ENCODE measurements at places on chromosomes 3 and 15.

- DNase-seq, result no peak
Measured at GRCh38 chr15:84834969-84835368, 17.8 kb downstream of the ALPK3 start.

- no peak for DNase-seq
Measured at GRCh38 chr15:90866161-90866715, 2.1 kb upstream of the FURIN start.

DNA sequence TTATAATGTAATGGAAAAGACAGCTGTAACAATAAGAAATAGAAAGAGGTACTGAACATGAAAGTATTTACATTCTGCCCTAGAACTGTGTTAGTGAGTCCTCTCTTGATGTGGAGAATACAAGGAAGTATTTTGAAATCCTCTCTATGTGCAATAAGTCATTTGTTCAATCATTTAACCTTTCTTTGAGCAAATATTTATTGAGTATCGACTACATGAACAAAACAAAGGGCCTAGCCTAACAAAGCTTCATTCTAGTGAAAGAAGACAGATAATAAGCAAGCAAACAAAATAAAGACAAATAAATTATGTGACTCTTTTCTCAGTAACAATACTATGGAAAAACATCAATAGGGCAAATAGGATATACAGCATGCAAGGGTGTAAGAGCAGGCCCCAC lies 354.9 kb upstream of the ATP11B start:
- DNase-seq, result no peak

DNA sequence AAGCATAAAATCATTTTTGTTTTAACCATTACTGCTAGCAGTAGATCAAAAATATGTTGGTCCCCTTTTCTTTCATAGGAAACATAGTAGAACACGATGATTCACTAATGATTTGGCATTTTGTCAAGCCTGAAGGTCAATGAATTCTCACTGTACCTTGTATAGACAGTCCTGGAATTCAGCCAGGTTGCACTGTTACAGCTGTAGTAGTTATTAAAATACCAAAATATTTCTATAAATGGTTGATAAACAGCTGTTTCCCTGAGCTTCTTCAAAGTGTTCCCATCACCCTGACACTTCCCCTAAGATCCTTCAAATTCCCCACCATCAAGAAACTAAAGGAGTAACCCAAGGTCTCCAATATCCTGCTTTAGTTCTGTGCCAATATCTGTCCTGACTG lies 200.9 kb downstream of the ATP8B4 start:
- DNase-seq, result no peak

GRCh38 chr3:188915127-188915526 lies 256.6 kb upstream of the TPRG1 start:
- no peak for DNase-seq

- DNase-seq, result no peak
Measured at GRCh38 chr15:77305953-77306352, 114.0 kb downstream of the PEAK1 start.

DNA sequence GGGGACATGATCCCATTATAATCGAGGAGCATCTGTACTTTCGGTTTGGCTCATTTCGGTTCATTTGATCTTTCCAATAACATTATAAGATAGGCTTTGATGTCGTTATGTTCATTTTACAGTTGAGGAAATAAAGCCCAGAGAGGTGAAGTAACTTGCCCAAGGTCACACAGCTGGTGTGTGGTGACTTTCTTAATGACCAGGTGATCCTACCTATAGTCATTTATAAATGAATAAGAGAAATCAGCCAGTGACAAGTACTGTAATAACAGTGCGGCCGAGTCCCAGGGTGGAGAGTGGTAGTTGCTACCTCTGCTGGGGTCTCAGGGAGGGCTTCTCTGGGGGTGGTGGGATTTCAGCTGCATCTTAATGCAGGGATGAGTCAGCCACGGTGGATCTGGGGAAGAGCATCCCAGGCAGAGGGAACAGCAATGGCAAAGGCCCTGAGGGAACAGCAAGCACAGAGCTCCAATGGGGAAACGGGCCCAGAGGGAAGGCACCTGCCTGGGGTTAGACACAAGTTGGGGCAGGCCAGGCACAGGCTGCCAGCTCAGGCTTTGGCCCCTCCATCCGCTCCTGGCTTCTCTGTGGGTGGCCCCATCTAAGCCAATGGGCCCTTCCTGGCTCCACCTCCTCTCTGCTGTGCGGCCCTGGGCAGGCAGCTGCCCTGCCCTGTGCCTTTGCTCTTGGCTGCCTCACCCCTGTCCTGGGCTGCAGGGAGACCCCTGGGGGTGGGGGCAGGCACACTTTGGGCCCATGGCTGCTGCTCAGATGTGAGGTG lies 1.1 kb upstream of the FBLN2 start:
- DNase-seq, result peak; percentile 58
